Thymus (tissue), 14 donors: ENCODE measurements at places on chromosomes 13 and 19.

DNA sequence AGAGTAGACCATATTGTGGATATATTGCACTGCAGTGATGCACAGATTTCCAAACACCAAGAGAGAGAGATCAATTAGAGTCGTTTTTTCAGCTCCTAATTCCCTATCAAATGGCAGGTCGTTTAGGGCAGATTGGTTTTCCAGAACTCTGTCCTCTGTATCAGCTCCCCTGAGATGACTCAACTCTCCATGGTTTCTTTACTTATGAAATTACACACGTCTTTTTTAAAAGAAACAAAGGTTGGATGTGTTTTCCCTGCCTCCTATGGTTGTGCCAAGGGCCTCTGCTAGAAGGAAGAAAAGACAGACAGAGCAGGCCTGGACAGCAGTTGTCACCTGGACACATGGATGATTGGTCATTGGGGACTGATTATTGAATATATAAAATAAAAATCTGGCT, 478.1 kb upstream of the NBEA start:
- DNase-seq: no peak

DNA sequence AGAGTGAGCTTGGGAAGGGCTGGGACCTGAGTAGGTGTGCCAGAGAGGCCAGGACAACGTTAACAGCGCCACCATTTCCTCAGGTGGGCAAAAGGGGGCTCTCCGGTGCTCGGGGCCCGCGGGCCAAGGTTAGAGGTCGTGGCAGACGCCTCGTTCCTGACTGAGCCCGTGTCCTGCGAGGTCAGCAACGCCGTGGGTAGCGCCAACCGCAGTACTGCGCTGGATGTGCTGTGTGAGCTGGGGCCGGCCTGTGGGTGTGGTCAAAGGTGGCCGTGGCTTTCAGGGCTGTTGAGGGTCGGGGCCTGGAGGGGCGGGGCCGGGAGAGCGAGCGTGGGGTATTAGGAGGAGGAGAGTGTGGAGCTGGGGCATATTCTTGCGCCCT, 3.7 kb downstream of the KIRREL2 start:
- no peak for DNase-seq

- no peak for DNase-seq
Measured at GRCh38 chr13:80577926-80578670, 237.2 kb upstream of the SPRY2 start.

- no peak for DNase-seq
Measured at GRCh38 chr13:33873251-33873908, 55.4 kb downstream of the RFC3 start.

DNA sequence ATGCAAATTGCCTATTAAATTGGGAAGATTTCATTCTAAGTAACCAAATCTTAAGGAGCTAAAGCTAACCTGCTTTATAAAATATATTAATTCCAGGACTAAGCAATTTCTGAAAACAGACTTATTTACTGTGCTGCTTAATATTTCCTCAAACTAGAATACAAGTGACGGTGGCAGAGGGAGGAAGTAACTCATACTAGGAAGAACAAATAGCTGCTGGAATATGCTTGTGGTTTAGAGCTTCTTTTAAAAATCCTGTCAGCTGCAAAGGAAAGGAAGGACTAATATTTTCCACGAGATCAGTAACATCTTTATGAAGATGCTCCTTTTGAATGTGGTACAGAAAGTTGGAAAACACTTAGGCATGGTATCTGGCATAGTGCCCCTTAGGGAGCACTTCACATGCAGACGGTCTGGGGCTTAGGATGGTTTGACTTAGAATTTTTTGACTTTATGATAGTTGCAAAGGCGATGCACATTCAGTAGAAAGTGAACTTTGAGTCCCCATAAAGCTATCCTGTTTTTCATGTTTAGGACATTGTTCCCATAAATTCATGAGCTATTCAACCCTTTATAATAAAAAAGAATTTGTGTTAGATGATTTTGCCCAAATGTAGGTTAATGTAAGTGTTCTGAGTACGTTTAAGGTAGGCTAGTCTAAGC, 3.4 kb upstream of the HNRNPA1L2 start:
- DNase-seq: no peak

DNA sequence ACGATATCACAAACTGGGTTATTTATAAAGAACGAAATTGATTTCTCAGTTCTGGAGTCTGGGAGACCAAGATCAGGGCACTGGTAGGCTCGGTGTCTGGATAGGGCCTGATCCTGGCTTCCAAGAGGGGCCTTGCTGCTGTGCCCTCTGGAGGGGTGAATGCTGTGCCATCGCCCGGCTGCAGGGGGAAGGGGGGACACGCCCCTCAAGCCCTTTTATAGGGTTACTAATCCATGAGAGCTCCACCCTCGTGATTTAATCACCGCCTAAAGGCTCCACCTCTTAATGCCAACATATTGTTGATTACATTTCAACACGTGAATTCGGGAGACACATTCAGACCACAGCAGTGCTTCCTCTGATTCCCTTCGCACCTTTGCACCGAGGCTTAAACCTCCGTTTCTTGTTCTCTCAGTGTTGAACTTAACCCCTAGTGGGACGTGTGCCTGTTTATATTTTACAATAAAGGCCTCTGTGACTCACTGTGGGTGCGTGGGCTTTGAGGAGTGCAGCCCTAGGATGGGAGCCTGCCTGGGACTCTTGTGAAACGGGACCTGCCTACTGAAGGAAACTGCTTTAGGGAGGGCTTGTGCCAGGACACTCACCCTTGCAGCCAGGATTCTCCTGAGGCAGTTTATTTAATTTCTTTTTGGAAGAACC, 52.4 kb upstream of the SPATA13 start:
- DNase-seq: no peak

- DNase-seq: no peak
Measured at GRCh38 chr13:93751117-93751516, 524.5 kb downstream of the GPC6 start.

DNA sequence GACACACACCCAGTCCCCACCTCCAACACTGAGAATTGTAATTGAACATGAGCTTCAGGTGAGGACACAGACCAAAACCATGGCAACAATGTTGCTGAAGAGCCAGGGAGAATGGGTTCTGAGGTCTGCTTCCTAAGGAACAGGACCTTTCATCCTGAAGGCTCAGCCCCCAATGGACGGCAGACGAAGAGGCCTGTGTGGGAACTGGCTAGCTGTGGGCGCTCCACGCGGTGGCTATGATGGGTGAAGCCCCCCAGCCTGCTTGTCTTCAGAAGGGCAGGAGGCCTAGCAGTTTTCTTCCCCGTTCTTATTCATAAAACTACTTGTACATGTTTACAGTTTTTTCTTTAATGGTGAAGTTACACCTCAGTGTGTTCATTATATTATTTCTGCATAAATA, 136.1 kb upstream of the SPACA7 start:
- no peak for DNase-seq

GRCh38 chr13:27427641-27428040, 3.2 kb downstream of the GTF3A start:
- DNase-seq: no peak

GRCh38 chr19:2850256-2850925, 9.1 kb downstream of the ZNF555 start:
- DNase-seq: no peak

- no peak for DNase-seq
Measured at GRCh38 chr19:13727798-13728197, 36.5 kb upstream of the MRI1 start.

- DNase-seq: no peak
Measured at GRCh38 chr19:879711-880438, 13.1 kb downstream of the MED16 start.
